IMR-90 (cell line): ENCODE measurements at places on chromosomes 5 and 9. TPM values are rescaled to one million over a fixed set of nuclear protein-coding genes. Genes with fewer than 3 reads are reported as not detected.

- DNase-seq, result no peak
Measured at GRCh38 chr9:128636556-128637530, 19.8 kb downstream of the DYNC2I2 start.

GRCh38 chr9:69590266-69590665, 81.9 kb downstream of the APBA1 start:
- no peak for DNase-seq

DNA sequence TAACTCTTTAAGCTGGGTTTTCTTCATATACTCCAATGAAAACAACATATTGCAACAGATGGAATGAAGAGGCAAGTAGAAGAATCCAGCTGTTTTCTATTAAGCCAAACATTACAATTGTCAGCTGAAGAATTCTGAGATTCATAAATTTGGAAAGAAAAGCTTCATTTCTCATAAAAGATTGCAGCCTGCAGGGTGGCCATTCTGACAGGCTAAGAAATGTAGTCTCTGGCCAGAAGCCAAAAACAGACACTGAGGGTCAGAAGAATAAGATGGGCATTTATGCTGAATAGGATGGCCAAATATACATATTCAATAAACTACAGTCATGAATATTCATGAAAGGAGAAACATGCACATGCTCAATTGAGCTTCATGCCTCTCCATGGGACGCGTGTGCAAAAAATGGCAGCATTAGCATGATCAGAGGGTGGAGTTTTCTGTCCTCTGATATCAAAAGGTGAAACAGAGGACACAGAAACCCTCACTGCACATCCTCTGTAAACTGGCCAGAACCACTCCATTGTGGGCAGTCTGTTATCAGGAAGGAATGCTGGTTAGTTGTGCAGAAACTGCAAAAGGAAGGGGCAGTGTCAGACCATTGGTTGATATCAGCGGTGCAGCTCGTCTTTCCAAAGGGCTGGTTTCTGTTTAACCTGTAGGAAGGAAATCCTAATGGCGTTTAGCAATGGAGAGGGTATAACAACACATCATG, 50.2 kb downstream of the FXN start:
- peak; percentile 53 for DNase-seq

- peak; percentile 43 for DNase-seq
Measured at GRCh38 chr9:123349691-123350480, 6.1 kb upstream of the CRB2 start.

GRCh38 chr5:180720486-180720885, 19.4 kb downstream of the OR2Y1 start:
- DNase-seq, result no peak

- no peak for DNase-seq
Measured at GRCh38 chr5:452978-453710, 10.2 kb downstream of the EXOC3 start.

DNA sequence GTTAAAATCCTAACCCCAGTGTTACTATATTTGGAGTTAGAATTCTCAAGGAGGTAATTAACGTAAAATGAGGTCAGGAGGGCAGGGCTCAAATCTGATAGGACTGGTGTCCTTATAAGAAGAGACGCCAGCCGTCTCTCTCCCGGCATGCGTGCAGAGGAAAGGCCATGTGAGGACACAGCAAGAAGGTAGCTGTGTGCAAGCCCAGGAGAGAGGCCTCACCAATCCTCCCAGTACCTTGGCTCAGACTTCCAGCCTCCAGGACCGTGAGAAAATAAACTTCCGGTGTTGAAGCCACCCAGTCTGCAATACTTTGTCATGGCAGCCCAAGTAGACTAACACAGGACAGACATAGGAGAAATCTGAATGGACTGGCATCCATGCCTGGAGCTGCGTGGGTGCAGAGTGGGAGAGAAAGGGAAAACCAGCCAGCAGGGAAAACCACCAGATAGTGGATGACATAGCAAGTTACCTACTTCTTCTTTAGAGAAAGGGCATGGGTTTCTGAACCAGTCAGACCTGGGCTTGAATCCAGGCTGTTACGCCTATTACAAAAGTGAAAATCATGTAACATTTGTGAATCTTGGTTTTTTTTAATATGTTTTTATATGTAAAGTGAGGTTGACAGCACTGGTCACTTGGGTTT, 89.2 kb downstream of the FSTL4 start:
- no peak for DNase-seq

- no peak for DNase-seq
Measured at GRCh38 chr5:136425921-136426320, 60.6 kb upstream of the TRPC7 start.

DNA sequence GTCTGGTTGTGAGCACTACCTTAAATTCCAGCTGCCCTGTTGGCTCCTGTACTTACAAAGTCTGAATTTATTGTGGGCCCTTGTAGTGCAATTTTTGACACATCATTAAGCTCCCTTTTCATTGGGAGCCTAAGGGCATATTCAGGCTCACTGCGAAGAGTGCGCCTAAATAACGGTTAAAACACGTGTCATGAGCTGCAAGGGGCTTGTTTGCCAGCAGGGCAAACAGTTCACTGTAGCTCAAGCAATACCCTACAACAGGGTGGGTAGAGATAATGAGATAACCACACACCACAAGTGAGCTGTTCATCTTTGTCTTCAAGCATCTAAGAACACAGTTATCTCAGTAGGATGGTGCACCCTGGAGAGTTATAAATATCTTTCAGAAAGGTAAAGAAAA, 214.2 kb downstream of the SLF1 start:
- no peak for DNase-seq

DNA sequence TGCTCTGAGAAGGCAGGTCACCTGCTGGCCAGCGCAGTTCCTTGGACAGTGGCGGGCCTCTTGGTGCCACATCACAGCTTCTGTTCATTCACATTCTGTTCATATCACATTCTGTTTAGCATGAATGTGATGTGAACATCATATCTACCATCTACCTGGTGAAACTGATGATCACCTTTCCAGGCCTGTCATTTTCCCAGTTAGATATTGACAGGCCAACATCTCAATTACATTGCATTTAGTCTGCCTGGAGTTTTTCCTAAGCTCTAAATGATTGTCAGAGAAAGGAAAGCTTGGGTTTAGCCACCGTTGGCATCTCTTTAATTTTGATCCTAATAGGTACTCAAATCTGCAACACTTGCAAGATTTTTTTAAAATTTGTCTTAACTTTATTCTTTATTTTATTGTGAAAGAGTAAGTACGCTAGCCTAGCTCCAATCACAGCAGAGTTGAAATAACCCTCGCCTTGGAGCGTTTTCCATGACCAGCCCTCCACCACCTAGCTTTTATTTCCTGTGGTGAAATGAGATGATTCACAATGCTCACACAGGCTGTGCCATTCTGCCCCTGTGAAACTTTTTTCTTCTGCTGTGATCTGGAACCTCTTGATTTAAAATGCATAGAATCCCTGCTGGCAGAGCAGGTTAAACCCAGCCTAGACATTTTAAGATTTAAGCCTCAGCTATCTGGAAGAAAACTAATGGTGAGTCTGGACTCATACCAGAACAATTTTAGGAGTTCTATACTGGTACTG, 225.0 kb downstream of the ESM1 start:
- DNase-seq, result peak; percentile 58

DNA sequence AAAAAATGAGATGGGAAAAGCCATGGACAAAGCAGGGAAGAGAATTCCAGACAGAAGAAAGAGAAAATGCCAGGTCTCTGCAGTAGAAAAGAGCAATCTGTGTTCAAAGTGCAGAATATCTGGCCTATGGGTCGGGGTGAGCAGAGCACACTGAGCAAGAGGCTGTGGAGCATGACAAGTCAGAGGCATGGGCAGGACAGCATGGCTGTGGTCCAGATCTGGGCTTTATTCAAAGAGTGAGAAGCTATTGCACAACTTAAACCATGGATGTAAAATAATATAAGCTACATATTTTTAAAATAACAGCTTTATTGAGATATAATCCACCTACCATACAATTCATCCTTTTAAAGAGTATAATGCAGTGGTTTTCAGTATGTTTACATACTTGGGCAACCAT, 133.1 kb upstream of the SPDL1 start:
- no peak for DNase-seq

GRCh38 chr9:88750832-88751360, 215.9 kb downstream of the NXNL2 start:
- no peak for DNase-seq

The LHX6 gene
- under 0.01 TPM in 2 replicates for total RNA-seq

The CCDC192 gene
- not detected in 2 replicates for total RNA-seq

The TAF11L5 gene
- not detected in 2 replicates for total RNA-seq
